ENCODE measurements at places on chromosomes 1 and 21.

- no peak for DNase-seq
Measured at GRCh38 chr1:93525431-93525830, 77.5 kb downstream of the FNBP1L start.

- DNase-seq = no peak
Measured at GRCh38 chr1:184824691-184825323, 70.1 kb upstream of the EDEM3 start.

DNA sequence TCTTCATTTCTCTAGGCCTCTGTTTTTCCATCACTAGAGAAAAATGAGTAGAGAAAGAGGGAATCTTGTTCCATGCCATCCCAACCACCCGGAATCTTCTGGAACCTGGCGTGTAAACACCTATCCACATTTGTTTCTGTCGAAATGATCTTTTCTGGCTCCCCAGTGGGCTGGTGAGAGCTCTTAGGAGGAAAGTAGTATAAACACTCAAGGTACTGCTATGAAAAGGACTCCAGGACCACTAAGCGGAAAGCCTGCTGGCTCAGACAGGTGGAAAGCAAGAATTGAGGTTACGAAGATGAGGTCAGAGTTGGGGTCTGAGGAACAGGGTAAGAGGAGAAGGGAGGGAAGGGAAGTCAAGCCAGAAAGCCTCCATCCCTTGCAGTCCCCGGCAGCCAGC lies 90.8 kb downstream of the PLXNA2 start:
- DNase-seq = no peak

DNA sequence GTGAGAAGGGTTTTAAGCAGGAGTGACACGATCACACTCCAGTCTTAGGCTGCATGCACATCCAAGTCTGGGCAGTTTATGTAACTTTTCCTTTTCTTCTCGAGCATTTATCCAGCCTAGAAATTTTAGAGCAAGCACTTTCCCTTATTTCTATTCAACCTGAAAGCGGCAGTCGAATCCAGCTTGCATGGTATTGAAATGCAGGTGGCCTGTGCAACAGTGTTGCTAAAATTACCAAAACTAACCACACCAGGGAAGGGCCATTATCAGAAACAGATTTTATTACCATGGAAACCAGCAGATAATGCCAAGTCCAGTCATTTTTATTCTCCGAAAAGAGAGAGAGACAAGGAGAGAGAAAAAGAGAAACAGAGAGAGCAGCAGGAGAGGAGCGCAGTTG lies 179.9 kb upstream of the ZC3H12A start:
- DNase-seq = no peak

- no peak for DNase-seq
Measured at GRCh38 chr1:207502726-207503125, 6.8 kb downstream of the CR1 start.

- no peak for DNase-seq
Measured at GRCh38 chr1:10687782-10688408, 108.6 kb downstream of the CASZ1 start.

- no peak for DNase-seq
Measured at GRCh38 chr1:162823231-162823630, 32.7 kb downstream of the HSD17B7 start.

DNA sequence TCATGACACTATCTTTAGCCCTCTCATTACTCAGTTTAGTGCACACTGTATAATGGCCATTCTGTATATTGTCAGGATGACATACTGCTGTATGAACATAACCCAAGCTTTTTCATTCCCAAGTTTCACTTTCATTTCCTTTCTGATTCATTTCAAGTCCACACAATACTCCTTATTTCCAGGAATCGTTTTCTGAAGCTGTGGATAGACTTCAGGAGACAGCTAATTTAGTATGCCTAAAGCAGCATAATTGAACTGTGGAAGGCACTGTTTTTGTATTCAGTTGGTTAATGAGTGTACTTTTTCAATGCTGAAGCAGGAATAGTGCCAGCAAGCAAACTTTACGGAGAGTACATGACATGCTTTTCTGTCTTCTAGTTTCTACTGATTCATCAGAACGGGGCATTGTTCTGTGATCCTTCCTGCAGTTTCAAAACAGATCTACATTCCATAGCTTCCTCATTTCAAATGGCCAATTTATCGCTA lies 578.5 kb upstream of the ZP4 start:
- no peak for DNase-seq

- peak; percentile 30 for DNase-seq
Measured at GRCh38 chr21:8990326-8991087, 1530.9 kb upstream of the TPTE start.
